ENCODE measurements at places on chromosomes 6 and 20.

GRCh38 chr6:170032706-170033309, 258.1 kb downstream of the DLL1 start:
- DNase-seq, result no peak

- DNase-seq, result no peak
Observed at GRCh38 chr6:86276056-86276455, 633.4 kb upstream of the SYNCRIP start.

DNA sequence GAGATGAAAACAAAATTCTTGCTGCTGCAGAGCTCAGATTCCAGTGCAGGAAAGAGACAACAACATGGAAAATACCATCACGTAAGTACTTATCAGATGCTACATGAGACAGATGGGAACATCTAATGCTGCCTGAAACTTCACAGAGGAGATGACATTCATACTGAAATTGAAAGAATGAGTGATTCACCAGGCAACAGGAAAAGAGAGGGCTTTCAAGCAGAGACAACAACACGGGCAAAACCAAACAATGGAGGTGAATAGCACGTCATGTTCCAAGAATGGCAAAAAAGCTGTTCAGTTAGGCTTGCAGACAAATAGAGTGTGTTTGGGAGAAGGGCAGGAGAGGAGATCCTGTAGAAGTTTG, 39.3 kb downstream of the GTF2H5 start:
- DNase-seq, result no peak

- DNase-seq, result no peak
Observed at GRCh38 chr20:11018668-11019170, 344.9 kb upstream of the JAG1 start.

- peak; percentile 43 for DNase-seq
Observed at GRCh38 chr20:51318058-51318949, 224.2 kb downstream of the NFATC2 start.

DNA sequence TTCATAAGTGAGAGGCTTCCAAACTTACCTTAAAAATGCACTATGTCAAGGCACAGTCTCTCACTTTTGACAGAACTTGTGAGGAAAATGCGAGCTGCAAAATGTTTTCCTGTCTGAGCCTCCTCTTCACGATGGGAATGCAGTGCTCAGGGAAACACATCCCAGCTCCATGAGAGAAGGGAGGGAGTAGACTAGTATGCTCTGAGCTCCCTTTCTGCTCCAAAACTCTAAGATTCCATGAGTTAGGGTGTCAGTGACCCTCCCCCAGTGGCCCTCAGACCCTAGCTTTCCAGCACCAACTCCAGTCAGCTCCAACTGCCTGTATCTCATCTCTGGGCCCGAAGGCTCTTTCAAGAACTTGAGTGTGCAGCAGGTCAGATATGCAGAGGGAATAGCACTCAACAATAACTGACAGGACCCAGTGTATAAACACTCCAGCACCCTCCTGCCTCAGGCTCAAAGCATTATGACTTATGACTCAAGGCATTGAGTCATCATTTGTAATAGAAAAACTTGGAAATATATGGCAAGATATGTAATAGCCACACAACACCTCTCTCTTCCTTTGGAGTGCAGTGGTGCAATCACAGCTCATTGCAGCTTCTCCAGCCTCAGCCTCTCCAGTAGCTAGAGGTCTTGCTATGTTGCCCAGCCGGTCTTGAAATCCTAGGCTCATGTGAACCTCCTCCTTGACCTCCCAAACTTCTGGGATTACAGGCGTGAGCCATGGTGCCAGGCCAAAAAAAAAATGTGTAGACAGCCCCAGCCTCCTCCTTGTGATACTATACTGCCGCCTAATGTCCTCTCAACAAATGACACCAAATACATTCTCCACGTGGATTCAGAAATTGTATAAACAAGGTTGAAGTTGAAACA, 16.7 kb upstream of the ENTPD6 start:
- DNase-seq, result peak; percentile 73

GRCh38 chr6:11851387-11851786, 72.8 kb upstream of the ADTRP start:
- peak; percentile 45 for DNase-seq

Measured in HTR-8/SVneo (cell line).